ENCODE measurements at places on chromosomes 13 and 19.
A peak's percentile ranks its signal among the peaks of the same experiment; 100 is the strongest.

DNA sequence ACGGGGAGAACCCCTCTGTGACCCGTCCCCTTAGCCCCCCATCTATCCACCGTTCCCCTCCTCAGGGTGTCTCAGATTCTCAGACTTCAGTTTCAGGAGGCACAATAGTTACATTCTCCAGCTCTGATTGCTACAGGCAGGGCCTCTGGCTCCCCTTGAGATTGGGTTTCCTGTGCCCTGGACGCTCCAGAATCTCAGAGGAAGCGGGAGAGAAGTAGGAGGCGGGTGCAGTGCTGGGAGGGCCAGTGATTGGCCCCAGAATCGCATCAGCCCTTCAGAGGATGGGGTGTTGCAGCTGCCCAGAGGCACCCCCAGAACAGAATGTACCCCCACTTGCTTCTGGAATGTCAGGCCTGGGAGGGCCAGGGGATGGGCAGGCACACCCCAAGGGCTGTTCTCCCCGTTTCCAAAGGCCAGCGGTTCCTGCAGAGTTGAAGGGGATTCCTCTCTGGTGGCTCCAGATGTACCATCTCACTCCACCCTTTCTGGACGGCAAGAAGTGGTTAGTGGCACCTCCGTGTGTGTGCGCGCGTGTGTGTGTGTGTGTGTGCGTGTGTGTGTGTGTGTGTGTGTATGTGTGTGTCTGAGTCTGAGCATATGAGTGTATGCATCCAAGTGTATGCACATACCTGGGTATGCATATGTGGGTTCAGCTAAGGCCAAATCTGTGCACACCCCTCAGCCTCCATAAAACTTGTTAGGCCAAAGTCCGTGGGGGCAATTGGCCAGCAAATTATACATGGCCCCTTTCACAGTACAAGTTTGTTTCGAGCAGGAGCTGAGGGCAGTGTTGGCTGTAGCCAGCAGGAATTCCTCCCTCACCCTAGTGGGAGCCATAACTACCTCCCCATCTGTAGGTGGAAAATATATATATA, 35.5 kb downstream of the LYL1 start:
- DNase-seq, result no peak

GRCh38 chr19:13091400-13092157, 11.1 kb downstream of the LYL1 start:
- DNase-seq, result peak; percentile 25

GRCh38 chr13:66375756-66376155, 854.4 kb downstream of the PCDH9 start:
- no peak for DNase-seq

DNA sequence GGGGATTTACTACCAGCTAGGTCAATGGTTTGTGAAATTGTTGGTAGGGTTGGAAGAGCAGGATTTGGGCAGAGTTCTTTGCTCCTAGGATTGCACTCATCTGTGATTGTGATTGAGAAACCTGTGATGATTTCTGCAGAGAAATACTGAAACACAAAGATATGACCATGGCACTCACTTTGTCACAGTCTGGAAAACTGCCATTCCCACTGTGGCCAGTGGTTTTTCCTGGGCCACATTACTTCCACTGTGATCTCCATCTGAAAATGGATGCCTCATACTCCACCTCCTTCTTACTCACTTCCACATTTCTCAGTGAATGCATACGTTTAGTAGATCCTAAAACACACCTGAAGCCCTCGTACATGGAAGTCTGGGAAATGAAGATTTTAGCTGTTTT, 593.2 kb downstream of the LMO7 start:
- DNase-seq, result no peak

DNA sequence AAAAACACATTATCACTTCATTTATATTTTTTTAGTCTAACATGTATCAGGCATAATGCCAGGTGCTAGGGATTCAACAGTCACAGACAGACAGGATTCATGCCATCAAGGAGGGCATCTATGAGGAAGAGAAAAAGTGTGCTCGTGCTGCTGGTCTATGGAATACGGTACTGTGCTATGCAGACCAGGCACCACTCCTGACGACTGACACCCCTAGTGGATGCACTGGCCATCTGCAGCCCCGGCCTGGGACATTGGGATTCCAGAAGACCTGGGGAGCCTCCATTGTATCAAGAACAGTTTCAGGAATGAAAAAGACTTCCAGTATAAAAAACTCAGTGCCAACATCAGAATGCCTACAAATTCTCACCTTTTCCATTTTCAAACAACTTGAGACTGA, 94.0 kb downstream of the KLF12 start:
- no peak for DNase-seq

DNA sequence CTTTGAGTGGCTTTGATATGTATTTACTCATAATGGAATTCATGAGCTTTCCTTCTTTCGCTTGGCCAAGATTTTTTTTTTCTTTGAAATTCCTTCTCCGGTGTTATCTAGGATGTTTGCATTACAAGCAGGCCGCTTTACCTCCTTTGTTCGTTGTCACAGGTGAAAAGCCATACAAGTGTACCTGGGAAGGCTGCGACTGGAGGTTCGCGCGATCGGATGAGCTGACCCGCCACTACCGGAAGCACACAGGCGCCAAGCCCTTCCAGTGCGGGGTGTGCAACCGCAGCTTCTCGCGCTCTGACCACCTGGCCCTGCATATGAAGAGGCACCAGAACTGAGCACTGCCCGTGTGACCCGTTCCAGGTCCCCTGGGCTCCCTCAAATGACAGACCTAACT, 16.7 kb downstream of the KLF5 start:
- DNase-seq, result no peak

DNA sequence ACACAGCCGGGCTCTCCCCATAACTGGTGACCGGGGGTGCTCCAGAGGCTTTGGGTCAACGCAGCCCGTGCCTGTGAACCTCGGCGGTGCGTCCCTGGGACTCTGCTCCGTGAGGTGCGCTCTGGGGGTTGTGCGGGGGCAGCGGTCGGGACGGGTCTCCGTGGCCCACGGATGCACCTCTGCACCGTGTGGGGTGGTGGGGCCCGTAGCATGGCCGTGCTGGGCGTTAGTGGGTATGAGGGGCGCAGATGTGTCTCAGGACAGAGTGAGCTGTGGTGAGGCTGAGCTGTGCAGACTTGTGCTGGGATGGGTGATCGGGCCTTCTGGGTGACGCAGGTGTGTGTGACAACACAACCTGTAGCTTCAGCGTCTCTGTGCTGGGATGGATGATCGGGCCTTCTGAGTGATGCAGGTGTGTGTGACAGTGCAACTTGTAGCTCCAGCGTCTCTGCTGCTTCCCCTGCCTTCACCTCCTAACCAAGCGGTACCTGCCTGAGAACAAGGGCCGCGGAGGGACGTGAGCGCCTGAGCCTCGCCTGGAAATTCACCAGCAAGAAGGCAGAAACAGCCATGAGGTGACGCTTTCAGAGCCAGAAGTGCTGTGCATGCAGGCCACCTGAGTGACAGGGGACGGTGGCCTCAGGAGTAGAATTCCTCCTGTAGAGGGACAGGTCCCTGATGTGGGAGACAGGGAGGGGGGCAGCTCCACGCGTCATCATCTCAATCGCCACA, 599 bp downstream of the ZNF331 start:
- no peak for DNase-seq

DNA sequence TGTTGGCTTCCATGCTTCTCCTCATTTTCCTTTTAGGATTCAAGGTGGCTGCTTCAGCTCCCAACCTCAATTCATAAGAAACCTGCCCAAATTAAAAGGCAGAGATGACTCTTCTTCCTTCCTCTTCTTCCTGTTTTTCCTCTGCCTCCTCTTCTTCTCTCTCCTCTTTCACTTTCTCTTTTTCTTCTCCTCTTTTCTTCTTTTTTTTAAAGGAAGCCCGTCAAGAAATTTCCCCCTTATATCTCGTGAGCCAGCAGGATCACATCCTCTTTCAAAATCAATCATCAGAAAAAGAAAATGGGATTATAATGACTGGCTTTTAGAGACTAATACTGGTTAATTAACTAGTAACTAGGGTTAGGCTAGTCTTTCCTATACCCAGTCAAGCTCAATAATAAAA, 220.3 kb downstream of the NBEA start:
- no peak for DNase-seq

DNA sequence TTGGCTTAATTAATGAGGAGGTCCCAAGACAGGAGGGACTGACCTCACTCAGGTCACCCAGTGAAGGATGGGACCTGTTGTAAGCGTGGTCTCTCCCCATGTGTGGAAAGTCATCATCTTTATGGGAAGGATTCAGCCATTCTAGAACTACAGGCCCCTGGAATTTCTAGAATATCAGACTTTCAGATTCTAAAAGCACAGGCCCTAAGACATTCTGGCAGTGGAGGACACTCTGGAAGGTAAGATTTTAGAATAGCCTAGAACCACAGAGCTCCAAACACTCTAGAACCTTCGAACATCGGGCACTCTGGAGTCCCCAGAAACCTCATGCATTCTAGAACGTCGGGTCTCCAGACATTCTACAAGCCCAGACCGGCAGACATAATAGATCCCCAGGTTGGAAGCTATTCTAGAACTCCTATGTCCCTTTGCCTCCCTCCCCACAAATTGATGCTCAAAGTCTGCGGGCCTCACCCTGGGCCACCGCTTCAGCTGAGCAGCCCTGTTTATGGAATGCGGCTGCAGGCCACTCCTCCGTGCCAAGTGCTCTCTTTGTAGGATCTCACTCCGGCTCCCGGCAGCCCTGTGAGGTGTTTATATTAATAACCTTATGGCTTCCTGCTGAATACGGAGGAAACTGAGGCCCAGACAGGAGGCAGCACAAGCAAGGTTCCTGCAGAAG, 1.9 kb upstream of the KLK15 start:
- DNase-seq, result no peak

- DNase-seq, result no peak
These were observed 103.8 kb downstream of the RGCC start for GRCh38 chr13:41561170-41561569.

DNA sequence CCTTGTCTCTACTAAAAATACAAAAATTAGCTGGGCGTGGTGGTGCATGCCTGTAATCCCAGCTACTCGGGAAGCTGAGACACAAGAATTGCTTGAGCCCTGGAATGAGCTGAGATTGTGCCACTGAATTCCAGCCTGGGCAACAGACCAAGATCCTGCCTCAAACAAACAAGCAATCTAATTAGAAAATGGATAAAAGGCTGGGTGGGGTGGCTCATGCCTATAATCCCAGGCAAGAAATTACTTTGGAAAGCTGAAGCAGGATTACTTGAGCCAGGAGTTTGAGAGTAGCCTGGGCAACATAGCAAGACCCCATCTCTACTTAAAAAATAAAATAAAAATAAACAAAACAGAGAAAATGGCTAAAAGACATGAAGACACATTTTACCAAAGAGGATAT, 77.0 kb downstream of the CAB39L start:
- no peak for DNase-seq

- DNase-seq, result no peak
These were observed 117.2 kb downstream of the MIPEP start for GRCh38 chr13:23771956-23772355.

GRCh38 chr19:46902402-46902766, 41.6 kb downstream of the ARHGAP35 start:
- DNase-seq, result no peak

- DNase-seq, result no peak
These were observed 24.5 kb downstream of the UQCRFS1 start for GRCh38 chr19:29188289-29189032.

GRCh38 chr19:47284324-47284899, 9.7 kb downstream of the INAFM1 start:
- DNase-seq, result no peak

DNA sequence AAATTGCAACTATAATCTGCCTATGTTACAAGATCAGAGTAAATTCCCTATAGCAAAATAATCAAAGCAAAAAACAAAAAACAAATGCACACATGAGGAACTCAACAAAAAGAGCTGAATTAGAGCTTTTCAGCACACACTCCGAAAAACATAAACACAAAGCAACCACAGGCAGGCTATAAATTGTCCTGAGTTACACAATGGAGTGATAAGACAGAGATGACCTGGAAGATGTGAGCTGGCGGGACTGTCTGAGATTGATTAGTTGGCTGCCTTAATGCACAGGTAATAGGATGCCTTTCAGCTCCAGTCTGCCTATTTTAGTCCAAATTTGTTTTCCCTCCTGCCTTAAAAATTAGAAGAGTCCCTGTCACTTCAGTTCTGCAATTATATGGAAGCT, 159.0 kb upstream of the FNDC3A start:
- DNase-seq, result no peak

DNA sequence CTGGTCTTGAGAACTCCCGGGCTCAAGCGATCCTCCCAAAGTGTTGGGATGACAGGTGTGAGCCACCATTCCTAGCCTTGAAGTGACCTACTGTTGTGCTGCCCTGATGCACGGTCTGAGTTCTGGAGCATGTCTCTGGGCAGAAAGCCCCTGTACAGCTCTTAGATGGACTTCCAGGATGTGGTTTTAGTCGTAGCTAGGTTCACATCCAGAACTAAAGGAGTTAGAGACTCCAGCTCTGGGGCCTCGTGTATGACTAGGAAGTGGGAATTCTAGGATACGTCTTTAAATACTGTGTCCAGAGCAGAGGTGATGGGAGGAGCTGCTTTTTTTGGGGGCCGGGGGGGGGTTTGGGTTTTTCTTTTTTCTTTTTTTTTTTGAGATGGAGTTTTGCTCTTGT, 12.2 kb downstream of the UPF1 start:
- DNase-seq, result no peak

DNA sequence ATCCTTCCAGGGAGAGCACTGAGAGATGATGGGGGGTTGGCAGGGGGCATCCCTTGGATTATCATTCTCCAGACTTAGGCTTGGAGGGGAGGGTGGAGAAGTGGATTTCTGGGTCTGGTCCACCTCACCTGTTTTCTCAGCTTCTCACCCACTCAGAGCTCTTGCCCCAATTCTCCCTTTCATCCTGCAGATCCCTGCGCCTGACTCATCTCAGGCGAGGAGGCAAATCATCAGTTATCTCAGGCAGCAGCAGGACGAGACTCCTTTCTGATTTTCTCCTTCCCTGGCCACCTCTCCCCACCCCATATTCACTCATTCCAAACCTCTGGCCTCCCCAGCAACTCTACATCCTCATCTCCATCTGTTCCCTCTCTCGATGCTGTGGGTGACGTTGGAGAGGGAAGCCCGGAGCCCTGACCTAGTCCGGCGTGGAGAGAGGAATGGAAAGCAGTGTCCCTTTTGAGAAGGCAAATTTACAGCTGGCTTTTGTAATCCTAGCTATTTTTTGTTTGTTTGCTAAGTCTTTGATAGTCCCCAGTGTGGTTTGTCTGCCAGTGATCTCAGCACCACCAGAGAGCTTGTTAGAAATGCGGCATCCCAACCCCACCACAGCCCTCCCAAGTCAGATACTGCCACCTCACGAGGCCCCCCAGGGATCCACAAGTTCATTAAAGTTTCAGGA, 24.0 kb upstream of the TPT1 start:
- DNase-seq, result no peak

DNA sequence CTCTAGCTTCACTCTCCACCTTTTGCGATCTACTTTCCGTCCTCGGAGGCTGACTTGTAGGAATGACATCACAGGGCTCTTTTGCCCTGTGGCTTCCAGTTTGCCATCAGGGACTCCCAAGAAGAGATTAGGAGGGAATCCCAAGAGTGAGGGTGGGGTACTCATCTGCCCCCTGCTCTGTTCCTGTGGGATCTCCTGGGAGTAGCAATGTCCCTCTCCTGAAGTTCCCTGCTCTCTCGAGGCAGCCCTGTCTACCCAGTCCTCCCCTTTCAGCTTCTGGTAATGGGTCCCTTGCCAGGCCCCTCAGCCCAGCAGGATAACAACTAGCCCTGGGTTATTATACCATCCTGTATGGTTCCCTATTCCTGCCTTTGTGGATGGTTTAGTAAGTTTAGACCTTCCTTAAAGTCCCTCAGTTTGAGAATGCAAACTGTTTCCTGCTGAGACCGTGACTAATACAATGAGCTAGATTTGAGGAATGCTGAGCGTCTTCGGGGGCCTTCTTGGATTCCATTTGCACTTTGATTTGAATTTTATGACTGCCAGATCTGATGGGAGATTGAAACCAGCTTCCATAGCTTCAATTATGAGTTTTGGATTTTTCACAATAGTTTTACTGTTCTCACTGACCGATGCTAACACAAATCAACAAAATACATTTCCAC, 73.7 kb upstream of the IPO5 start:
- DNase-seq, result no peak

Measured in bone marrow (tissue), 2 donors.